Dermis blood vessel endothelial cell (primary cell): ENCODE measurements at places on chromosomes 6 and 20. TPM values are rescaled to one million over a fixed set of nuclear protein-coding genes. Genes with fewer than 3 reads are reported as not detected.
A peak's percentile ranks its signal among the peaks of the same experiment; 100 is the strongest.

Gene PGBD1
- 8.9 and 10.2 TPM in 2 replicates for total RNA-seq

Gene LEMD2
- 53.8 and 58.5 TPM in 2 replicates for total RNA-seq

- no peak for DNase-seq
These were observed 188.6 kb upstream of the NT5E start for GRCh38 chr6:85261271-85261670.

GRCh38 chr6:151757506-151757955 lies 50.0 kb upstream of the ESR1 start:
- DNase-seq = peak; percentile 17

- no peak for DNase-seq
These were observed 131.3 kb upstream of the OGFRL1 start for GRCh38 chr6:71157345-71157744.

GRCh38 chr20:62642051-62642665 lies at the start of gene SLCO4A1:
Gene SLCO4A1 (plus strand): TSS chr20:62642503. CDS start chr20:62656455, 13,952 bp downstream.
- peak; percentile 66 for DNase-seq

Gene TCEA2
- total RNA-seq = 35.8 and 45.9 TPM in 2 replicates

Gene C20orf144
- 0.05 TPM in 1 of 2 replicates, not detected in the other for total RNA-seq

- DNase-seq = peak; percentile 34
These were observed 161.3 kb upstream of the GGTLC1 start for GRCh38 chr20:24149881-24150307.

DNA sequence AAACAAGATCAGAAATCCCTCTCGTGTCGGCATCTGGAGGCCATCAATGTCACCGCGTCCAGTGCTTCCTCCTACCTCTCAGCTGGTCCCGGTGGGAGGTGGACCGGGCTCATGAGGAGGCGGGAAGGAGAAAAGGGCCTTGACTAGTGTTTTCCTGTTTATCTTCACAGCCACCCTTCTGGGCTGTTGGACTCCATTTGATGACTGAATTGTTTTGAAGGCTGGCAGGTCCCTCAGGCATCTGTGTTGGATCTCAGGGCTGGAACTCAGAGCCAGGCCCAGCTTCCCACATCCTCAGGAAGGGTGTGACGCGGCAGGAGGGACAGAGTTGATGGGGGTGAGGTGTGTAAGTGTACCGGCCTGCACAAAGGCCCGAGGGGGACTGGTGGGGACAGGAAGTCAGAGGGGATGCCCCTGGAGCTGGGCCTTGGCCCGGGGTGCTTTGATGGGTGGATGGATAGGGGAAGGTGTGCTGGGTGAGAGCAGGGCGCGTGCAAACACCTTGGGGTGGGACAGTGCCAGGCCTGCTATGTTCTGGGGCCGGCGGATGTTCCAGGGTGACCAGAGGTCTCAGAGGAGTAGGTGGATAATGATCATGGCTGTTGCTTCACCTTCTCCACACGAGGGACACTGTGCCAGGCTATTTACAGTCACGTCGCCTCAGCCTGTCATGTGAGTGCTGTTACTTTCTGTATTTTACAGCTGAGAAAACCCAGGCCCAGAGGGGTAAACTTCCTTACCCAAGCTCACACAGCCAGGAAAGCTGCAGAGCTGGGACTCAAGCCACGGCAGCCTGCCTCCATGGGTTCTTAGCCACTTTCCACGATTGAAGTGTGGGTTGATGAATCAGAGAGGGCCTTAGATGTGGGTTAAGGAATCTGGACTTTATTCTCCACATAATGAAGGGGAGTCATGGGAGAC lies 17.9 kb upstream of the CHMP4B start:
- DNase-seq = peak; percentile 71

DNA sequence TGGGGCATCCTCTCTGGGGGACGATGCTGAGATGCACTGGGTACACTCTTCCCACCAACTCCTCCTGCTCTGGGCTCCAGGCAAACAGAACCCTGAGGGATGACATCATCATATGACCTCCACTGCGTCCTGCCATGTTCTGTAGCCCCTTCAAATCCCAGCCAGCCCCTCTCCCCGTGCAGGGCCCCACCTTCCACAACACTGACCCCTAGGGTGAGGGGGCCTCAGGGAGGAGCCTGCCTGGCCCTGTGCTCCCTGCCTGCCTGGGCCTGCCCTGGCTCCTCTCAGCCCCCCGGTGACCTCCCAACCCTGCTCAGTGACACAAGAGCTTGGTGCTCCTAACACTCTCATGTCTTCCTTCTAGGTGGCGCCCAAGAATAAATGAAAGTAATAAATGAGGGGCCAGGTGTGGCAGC lies 9.6 kb upstream of the SPDEF start:
- no peak for DNase-seq

- no peak for DNase-seq
These were observed 11.5 kb downstream of the WFDC3 start for GRCh38 chr20:45780159-45780558.

DNA sequence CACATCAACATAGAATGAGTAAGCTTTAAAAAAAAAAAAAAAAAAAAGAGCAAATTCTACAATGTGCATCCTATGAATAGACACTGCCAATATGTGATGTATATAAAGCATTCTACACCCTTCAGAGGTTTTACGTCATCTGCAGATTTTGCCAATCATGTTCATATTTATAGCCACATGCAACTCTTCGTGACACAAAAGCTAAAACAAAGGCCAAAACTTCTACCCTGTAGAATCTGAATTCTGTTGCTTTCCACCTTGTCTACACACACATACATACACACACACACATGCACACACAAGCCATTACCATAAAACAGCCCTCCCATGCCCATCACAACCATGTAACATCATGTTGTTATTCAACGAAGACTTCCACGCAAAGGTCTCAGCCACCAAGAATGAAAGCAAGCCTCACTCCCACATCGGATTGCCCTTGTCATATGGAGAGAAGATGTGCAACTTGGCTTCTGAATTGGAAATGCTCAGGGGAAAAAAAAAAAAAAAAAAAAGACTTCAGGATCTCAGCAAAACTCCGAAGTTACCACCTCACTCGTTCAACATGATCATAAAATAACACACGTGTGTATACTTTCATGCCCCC lies 479.4 kb upstream of the JARID2 start:
- DNase-seq = no peak

DNA sequence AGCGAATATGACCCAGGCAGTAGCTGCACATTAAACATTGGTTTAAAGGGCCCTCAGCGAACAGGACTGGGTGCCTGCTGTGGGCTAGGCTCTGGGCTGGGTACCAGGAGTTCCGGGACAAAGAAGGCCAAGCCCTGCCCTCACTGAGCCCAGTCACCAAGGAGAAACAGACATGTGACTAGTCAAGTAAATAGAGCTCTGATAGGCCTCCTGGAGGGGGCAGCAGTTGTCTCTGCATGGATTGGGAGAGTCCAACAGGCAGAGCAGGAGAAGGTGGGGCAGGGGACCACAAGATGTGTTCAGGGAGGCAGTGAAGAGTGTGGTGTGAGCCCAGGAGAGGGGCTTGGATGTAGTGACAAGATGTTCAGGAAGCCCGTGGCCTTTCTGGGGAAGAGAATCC lies 3.1 kb downstream of the HM13 start:
- peak; percentile 78 for DNase-seq

- DNase-seq = peak; percentile 17
These were observed 30.0 kb upstream of the PPP1R3G start for GRCh38 chr6:5055118-5055517.

Gene LHFPL5
- not detected in 2 replicates for total RNA-seq

- DNase-seq = no peak
These were observed 2.5 kb upstream of the TNFRSF6B start for GRCh38 chr20:63693733-63694583.

- no peak for DNase-seq
These were observed 3.2 kb downstream of the POLR1C start for GRCh38 chr6:43520097-43520496.

- DNase-seq = no peak
These were observed 72.3 kb downstream of the CD164 start for GRCh38 chr6:109309917-109310316.

GRCh38 chr6:155378724-155379123 lies 64.4 kb upstream of the TFB1M start:
- no peak for DNase-seq

DNA sequence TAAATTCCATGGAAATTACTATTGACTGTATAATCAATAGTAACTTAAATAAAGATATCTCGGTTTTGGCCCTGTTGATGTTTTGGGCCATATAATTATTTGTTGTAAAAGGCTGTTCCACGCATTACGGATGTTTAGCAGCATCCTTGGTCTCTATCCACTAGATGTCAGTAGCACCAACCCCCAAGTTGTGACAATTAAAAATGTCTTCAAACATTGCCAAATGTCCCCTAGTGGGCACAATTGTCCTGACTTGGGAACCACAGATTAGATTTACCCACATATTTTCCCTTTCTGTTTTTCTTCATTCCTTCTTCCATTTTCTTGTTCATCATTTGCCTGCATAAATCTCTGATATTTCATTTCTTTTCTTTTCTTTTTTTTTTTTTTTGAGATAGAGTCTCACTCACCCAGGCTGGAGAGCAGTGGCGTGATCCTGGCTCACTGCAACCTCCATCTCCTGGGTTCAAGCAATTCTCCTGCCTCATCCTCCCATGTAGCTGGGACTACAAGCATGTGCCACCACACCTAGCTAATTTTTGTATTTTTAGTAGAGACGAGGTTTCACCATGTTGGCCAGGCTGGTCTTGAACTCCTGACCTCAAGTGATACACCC lies 13.6 kb upstream of the WFDC8 start:
- peak; percentile 53 for DNase-seq

Gene HLA-DQB1
- total RNA-seq = not detected in 2 replicates

- DNase-seq = no peak
These were observed 56.2 kb downstream of the PYGB start for GRCh38 chr20:25304025-25304549.

DNA sequence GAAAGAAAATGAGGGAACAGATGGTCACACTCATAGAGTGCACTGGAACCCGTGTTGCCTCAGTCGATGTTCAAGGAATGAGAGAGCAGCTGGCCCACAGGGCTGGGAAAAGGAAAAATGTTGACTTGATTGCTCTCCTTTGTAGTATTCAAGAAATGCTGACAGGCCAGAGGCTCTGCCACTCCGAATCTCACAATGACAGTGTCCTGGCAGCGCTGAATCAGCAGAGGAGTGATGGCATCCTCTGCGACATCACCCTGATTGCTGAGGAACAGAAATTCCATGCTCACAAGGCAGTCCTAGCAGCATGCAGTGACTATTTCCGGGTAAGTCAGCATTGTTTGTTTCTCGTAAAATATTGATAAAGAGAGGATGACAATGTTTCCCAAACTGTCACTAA lies 51.3 kb downstream of the KLHL32 start:
- no peak for DNase-seq

GRCh38 chr20:57797401-57797800 lies 87.6 kb upstream of the PMEPA1 start:
- DNase-seq = no peak

DNA sequence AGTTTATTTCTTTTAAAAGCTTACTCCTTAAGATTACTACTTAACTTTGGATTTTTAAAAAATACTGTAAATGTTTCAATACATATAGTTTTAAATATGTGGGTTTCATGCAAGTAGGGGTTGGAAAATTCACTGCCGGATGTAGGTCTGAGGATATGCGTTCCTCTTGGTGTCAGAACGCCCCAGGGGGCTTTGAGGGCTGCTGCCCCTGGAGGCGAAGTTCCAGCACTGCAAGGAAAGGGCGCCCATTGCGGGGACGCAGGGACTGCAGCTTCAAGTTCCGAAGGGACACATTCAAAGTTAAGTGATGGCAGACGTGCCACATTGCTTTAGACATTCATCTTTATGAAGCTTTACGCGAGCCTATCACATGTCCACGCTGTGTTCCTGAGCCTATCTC lies 152.9 kb downstream of the SOD2 start:
- no peak for DNase-seq

Gene BPIFA1
- not detected in 2 replicates for total RNA-seq

DNA sequence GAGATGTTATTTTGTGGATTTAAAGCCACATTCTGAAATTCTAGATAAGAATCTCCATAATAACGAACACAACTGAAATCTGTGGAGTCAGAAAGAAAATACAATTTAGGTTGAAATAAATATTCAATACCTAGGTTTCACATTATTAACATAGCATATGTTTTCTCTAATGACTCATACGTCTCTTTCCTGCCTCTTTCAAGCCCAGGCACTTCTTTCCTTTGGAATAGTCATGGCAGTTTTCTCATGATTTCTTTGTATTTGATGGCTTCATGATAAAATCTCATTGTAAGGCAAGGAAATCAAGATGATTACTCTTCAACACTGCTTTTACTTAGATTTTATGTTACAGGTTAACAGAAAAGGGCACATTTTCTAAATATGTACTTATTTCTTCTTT lies 803.7 kb downstream of the PHF3 start:
- DNase-seq = no peak

- DNase-seq = no peak
These were observed 43.4 kb downstream of the TRAM2 start for GRCh38 chr6:52533491-52533890.

Gene RSPO3
- total RNA-seq = under 0.01 and 0.19 TPM in 2 replicates

- no peak for DNase-seq
These were observed 40.6 kb upstream of the TMEM181 start for GRCh38 chr6:158519300-158519699.

DNA sequence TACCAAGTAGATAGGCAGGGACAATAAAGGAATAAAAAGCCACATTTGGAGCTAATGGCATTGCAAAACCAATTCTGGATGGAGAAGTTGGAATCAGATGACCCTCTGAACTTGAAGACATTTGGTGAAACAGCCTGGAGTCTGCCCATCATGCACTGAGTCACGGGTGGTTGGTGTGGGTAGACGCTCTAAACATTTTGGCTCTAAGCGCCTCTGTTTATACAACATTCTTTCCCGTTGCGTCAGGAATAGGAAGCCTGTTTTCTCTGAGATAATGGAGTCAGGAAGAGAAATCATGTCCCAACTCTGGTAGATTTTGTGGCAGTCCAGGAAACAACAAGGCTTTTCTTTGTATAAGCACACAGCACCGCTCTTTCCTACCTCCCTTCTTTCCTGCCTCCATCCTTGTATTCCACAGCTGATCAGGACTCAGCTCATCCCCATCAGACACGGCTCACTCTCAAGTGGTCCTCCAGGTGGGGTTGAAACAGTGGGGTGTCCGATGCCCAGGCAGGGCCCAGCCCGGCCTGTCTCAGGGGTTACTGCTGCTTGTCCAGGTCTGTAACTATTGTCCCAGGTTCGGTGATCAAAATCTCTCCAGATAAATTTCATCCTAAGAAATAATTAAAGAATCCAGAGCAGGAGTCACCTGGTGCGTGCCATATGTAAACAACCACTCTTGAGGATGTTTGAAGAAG lies 12.1 kb upstream of the RAMACL start:
- peak; percentile 98 for DNase-seq

Gene RFX6
- not detected in 2 replicates for total RNA-seq

Gene TLDC2
- under 0.01 and 0.14 TPM in 2 replicates for total RNA-seq

- DNase-seq = peak; percentile 90
These were observed 7.1 kb downstream of the HSPA1B start for GRCh38 chr6:31834367-31835250.

- no peak for DNase-seq
These were observed 1.7 kb upstream of the WFDC2 start for GRCh38 chr20:45467861-45468260.

GRCh38 chr6:14826456-14826855 lies 419.4 kb upstream of the JARID2 start:
- no peak for DNase-seq
